ENCODE measurements at places on chromosomes 2 and 18. TPM values are rescaled to one million over a fixed set of nuclear protein-coding genes. Genes with fewer than 3 reads are reported as not detected.

IL36B gene
- total RNA-seq = not detected

ST6GAL2 gene
- total RNA-seq = 0.38 TPM

CHRNG gene
- total RNA-seq = not detected

TSPYL6 gene
- total RNA-seq = 0.11 TPM

DSEL gene
- total RNA-seq = 3.4 TPM

DLX1 gene
- not detected for total RNA-seq

E2F6 gene
- total RNA-seq = 18.7 TPM

KCNF1 gene
- total RNA-seq = 0.27 TPM

KIF5C gene
- 0.73 TPM for total RNA-seq

RAB31 gene
- total RNA-seq = 32.2 TPM

SH3BP4 gene
- total RNA-seq = 9.1 TPM

MPV17 gene
- total RNA-seq = 69.3 TPM

TMEM37 gene
- total RNA-seq = 1.5 TPM

Measured in cardiac septum (tissue), 1 donor.